ENCODE measurements at places on chromosomes 16 and 17.

GRCh38 chr16:52912565-52913173, 140.0 kb downstream of the CHD9NB start:
- DNase-seq, result peak; percentile 9

DNA sequence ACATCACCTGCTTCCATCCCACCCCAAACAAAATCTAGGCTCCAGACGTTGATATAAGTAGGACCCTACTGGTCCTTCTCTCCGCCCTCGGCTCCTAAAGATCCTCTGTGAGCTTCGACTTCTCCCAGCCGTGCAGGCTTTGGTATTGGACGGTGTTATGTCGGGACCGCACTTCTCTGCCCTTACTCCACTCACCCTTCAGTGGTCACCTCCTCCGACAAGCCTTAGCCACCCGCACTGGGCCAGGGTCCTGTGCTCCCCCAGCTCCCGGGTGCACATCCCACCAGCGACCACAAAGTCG, 1.6 kb downstream of the PSMB10 start:
- DNase-seq, result no peak

- no peak for DNase-seq
These were observed 525.2 kb upstream of the PSMD7 start for GRCh38 chr16:73771196-73772064.

- no peak for DNase-seq
These were observed 142.0 kb upstream of the RCVRN start for GRCh38 chr17:10046786-10047785.

- DNase-seq, result no peak
These were observed 17.3 kb upstream of the SPN start for GRCh38 chr16:29645694-29646187.

- DNase-seq, result no peak
These were observed 253.5 kb downstream of the KCNJ2 start for GRCh38 chr17:70422862-70423261.

DNA sequence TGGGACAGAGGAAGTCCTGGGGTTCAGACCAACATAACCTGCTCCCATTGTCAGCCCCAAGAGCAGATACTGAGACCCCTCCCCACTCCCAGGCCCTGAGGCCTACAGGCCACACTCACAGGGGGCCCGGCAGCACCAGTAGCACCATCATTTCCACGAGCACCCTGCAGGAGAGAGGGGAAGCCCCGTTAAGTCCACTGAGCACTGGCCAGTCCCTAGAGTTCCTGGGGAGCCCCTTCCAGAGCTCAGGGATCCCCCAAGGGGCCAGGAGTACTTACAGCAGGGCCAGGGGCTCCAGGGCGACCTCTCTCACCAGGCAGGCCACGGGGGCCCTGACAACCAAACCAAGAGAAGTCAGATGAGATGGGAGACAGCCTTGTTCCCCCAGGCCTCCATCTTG, 5.4 kb downstream of the COL1A1 start:
- no peak for DNase-seq

DNA sequence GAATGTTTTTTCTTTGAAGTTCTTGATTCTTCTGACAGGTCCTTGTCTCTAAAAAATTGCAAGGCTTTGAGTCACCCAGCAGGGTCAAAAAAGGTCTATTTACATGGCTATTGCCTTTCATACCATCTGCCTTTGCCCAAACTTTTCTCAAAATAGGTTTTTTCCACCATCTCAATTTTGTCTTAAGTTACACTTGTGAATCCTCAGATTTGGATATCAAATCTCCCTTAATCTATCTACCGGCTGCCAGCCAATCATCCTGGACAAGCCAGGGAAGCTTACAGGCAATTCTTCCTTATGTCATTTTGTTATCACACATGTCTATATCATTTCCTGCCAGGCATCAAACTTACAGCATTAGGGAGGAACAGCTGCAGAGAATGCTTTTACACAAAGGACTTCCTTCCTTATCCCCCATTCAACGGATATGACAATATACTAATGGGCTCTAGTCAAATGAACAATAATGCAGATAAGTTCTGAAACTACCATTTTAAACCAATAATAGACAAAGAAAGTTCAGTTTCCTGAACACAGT, 104.1 kb upstream of the CORO6 start:
- no peak for DNase-seq

GRCh38 chr17:28008513-28008912, 34.0 kb upstream of the NLK start:
- no peak for DNase-seq

DNA sequence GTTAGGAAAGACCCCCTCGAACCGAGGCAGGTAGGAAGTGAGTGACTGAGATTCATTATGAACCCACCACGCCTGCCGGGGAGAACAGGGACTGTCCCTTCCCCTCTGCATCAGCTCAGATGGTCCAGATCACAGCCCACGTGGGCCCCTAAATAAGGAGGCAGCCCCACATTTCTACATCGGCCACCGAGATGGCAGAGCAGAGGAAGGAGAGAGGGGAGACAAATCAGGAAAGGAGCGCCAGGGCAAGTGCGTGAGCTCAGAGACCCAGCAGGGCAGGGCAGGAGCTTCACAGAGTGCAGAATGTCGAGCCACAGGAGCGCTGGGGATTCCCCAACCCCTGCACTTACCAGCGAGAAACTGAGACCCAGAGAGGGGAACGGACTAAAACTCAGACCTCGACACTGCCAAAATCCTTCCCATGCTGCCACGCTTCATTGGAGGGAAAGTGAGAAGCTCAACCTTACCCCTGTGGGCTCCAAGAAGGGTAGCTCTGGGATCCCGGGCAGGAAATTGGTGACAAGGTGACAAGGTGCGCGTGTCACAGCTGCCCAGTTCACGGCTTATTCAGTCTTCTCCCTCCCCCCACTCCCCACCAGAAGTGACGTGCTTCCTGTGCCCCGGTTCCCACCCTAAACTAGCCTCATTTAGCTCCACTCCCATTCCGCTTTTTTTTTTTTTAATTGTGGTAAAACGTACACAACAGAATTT, at the start of gene ICAM2:
Gene ICAM2, minus strand, starts transcription at position 578 of the 711 bp plus-strand sequence. CDS start 13,942 bp downstream, outside the sequence.
- DNase-seq, result peak; percentile 66

DNA sequence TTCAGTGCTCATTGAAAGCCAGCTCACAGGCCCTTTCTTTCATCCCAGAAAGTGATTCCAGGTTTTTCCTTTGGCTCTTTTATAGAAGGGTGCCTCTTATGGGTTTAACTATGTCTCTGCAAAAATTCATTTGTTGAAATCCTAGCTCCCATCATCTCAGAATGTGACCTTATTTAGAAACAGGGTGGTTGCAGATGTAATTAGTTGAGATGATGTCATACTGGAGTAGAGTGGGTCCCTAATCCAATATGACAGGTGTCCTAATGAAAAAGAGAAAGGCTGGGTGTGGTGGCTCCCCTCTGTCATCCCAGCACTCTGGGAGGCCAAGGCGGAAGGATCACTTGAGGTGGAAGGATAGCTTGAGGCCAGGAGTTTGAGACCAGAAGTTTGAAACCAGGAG, 64.2 kb upstream of the FAM20A start:
- no peak for DNase-seq

- DNase-seq, result no peak
These were observed 90.1 kb upstream of the KCNJ18 start for GRCh38 chr17:21602176-21602575.

DNA sequence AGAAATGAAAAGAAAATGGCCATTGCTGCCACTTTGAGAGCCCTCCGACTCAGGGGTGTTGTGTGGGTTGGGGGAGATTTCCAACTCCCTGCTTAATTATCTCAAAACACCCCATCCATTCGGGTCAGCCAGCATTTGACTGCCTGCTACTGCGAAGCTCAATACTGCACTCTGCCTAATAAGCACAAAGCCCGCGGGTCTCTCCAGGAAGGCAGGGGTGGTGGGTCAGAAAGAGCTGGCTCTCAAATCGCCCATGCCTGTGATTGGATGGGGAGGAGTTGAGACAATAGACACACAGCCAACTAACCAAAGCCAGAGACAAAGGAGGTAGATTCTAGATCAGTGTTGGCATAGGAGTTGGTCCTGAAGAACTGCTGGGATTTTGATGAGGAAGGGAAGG, 2.3 kb upstream of the XAF1 start:
- DNase-seq, result no peak

GRCh38 chr17:32520104-32520701, 33.4 kb downstream of the CDK5R1 start:
- DNase-seq, result no peak

DNA sequence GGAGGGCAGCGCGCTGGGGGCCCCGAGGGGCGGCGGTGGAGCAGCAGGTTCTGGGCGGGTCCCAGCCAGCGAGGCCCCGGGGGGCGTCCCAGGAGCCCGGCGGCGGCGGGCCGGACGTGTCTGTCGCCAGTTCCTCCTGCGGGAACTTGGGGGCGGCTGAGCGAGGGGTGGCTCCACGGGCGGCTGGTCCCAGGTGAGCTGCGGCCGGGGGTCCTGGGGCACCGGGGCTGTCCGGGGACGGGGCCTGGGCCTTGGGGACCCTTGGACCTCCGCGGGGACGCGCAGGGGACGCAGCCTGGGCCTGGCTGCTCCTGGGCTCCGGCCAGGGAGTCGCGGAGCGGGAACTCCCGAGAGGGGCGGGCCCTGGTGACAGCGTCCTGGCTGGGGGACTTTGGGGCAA, 54.2 kb upstream of the ZNF267 start:
- no peak for DNase-seq

DNA sequence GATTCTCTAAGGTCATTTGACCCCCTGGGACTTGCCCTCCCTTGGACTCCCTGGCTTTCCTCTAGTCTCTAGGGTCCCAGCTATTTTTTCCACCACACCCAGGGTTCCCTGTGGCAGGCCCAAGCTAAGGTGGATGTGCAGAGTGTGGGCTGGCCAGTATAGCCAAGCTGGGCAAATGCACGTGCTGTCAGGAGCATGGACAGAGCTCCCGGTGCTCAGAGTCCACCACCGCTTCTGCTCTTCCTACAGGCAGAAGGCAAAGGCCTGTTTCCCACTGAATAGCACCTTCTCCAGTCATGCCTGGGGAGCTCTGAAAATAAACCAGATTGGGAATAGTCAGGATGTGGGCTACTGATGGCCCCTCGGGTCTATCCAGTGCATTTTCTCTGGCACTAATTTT, 53.3 kb downstream of the GNAO1 start:
- no peak for DNase-seq
